ENCODE measurements at places on chromosomes 7 and 10. TPM values are rescaled to one million over a fixed set of nuclear protein-coding genes. Genes with fewer than 3 reads are reported as not detected.

Gene ADAM22
- polyA plus RNA-seq, result 7.6 TPM

Gene C10orf67
- polyA plus RNA-seq, result 0.19 TPM

Gene BAMBI
- polyA plus RNA-seq, result 3.6 TPM

Gene CLRN3
- not detected for polyA plus RNA-seq

Gene MYL10
- 9.4 TPM for polyA plus RNA-seq

Gene SPAG6
- polyA plus RNA-seq, result 4.4 TPM
